ENCODE measurements at places on chromosomes 13 and 19.

GRCh38 chr19:52535771-52536447, 8.4 kb downstream of the ZNF808 start:
- peak; percentile 83 for DNase-seq

- DNase-seq = peak; percentile 21
Measured at GRCh38 chr19:53158119-53158656, 665 bp downstream of the ZNF347 start.

DNA sequence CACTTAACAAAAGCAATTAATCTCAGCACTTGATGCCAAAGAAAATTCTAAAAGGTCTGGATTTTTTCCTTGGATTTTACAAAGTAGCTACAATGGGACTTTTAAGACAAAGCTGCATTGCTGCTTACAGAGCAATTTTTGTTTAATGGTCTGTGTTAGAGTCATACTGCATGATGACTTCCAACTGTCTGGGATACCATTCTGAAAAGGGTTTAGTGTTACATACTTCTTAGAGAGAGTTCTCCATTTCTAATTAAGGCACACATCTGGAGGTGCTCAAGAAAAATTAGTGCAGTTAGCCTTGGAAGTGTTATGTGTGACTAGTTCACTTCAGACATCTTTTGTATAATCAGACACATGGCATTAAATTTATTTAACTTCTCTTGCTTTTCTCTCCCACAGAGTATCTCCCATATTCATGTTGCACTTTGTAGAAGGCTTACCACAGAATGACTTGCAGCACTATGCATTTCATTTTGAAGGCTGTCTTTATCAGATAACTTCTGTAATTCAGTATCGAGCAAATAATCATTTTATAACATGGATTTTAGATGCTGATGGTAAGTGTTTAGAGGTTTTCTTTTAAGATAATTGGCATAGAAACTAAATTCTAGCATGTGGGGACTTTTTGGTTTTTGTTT, 35.1 kb downstream of the USPL1 start:
- no peak for DNase-seq

DNA sequence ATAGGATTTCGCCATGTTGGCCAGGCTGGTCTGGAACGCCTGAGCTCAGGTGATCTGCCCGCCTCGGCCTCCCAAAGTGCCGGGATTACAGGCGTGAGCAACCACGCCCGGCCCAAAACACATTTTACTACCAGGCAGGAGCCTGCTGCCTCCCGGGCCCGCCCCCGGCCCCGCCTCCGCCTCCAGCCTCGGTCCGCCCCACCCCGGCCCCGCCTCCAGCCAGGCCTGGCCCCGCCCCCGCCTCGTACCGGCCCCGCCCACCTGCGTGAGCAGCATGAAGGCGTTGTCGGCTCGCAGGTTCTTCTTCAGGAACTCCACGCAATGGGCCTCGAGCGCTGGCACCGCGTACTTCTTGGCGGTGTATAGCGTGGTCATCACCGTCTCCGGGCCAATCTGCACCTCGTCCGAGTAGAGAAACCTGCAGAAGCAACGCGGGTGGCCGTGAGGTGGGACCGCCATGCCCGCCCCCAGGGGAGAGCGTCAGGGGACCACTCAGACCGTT, 22.7 kb downstream of the BTBD2 start:
- DNase-seq = peak; percentile 36

Measured in stimulated activated CD4-positive, alpha-beta T cell treated with anti-CD3 and anti-CD28 coated beads, Interleukin-2, amount 100 ng/mL, for 48 hours (primary cell).